Stomach (tissue), 19 donors: ENCODE measurements at places on chromosomes 5 and 9. TPM values are rescaled to one million over a fixed set of nuclear protein-coding genes. Genes with fewer than 3 reads are reported as not detected.
A peak's percentile ranks its signal among the peaks of the same experiment; 100 is the strongest.

DNA sequence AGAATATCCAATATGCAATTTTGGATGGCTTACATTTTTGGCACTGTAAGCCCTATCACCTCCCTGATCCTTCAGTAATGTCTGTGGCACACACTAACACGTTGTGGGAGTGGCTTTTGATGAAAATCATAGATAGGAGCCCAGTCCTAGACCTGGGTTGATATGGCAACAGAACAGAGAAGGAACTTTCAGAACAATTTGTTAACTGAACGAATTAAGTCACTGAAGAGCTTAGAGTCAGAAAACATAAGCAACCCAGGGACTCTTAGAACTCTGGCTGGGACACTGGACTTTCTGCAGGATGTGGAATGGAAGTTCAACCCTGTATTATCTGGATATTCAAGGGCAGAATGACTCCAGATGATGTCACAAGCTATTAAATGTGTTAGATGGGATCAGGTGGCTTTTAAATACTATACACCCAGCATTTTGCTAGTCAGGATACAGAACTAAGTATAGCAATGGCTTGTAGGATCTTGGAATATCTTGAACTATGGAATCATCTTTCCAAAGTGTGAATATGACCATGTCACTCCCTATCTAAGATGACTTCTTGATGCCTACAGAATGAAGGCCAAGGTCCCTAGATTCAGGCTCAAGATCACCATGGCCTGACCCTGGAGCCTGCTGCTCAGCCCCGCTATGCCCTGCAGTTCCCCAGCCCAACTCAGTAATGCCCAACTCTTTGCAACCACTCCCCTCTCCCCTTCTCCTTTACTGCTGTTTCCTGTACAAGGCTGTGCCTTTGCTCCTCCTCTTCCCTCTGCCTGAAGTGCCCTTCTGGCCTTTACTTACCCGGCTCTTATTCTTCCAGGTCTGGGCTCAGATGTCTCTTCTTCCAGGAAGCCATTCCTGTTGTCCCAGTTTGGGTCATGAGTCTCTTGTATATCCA, 42.8 kb downstream of the VLDLR start:
- no peak for DNase-seq

- no peak for DNase-seq
These were observed 526.0 kb downstream of the MTRR start for GRCh38 chr5:8394965-8395364.

DNA sequence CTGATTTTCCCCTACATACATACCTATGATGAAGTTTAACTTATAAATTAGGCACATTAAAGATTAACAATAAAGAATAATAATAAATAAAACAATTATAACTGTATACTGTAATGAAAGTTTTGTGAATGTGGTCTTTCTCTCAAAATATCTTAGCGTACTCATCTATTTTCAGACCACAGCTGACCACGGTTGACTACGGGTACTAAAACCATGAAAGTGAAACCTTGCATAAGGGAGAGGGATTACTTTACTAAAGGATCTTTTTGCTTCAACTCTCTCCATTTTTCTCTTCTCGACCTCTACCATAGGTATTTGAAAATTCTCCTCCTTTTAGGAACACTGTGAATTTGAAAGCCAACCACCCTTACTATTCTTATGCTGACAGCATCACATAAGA, 475.5 kb downstream of the CETN3 start:
- DNase-seq = no peak

- peak; percentile 84 for DNase-seq
These were observed 201.7 kb downstream of the PAPPA start for GRCh38 chr9:116355153-116355921.

The MARCHF3 gene
- 5.7 TPM for total RNA-seq
